ENCODE measurements at places on chromosomes 6 and 20. TPM values are rescaled to one million over a fixed set of nuclear protein-coding genes. Genes with fewer than 3 reads are reported as not detected.

The FUCA2 gene
- 62.2 TPM for total RNA-seq

The HLA-DMB gene
- total RNA-seq, result not detected

The OOEP gene
- total RNA-seq, result not detected

The KHDC1 gene
- 1.3 TPM for total RNA-seq

The RIMS4 gene
- total RNA-seq, result not detected

The PAX1 gene
- total RNA-seq, result not detected

The SLC32A1 gene
- not detected for total RNA-seq

The XKR7 gene
- not detected for total RNA-seq

The SLC22A2 gene
- not detected for total RNA-seq

The FBXO9 gene
- 54.4 TPM for total RNA-seq

The MLN gene
- not detected for total RNA-seq

The CALHM4 gene
- total RNA-seq, result not detected

The MYLK4 gene
- total RNA-seq, result 0.93 TPM

The FKBP1A gene
- 209 TPM for total RNA-seq

The CPXM1 gene
- total RNA-seq, result not detected

The ABHD16B gene
- total RNA-seq, result not detected

The TNNC2 gene
- total RNA-seq, result 0.79 TPM

The STXBP5 gene
- 38.5 TPM for total RNA-seq

The CST9L gene
- total RNA-seq, result not detected

The C20orf141 gene
- not detected for total RNA-seq

The CCND3 gene
- 52.5 TPM for total RNA-seq

The CRISP2 gene
- not detected for total RNA-seq

The ARFGEF3 gene
- 3.4 TPM for total RNA-seq

The LTA gene
- not detected for total RNA-seq

The RIPOR2 gene
- 4.9 TPM for total RNA-seq

The TRIM15 gene
- total RNA-seq, result 0.79 TPM

The TMEM244 gene
- total RNA-seq, result not detected

The ALDH5A1 gene
- total RNA-seq, result 1.7 TPM

The SYCP2L gene
- not detected for total RNA-seq

The MYMX gene
- total RNA-seq, result not detected

The ZNF217 gene
- 49.3 TPM for total RNA-seq

The HNF4A gene
- total RNA-seq, result 0.22 TPM

The OPRM1 gene
- total RNA-seq, result not detected

The UBD gene
- not detected for total RNA-seq

The BFSP1 gene
- 3.5 TPM for total RNA-seq

The ZNF341 gene
- total RNA-seq, result 2.5 TPM

The PNPLA1 gene
- not detected for total RNA-seq

The ATP9A gene
- 7.3 TPM for total RNA-seq

The FAM209B gene
- total RNA-seq, result not detected

The IL17A gene
- total RNA-seq, result not detected

The CNKSR3 gene
- 4.8 TPM for total RNA-seq

The C6orf141 gene
- 29.9 TPM for total RNA-seq

The ALDH8A1 gene
- total RNA-seq, result 2.0 TPM

The UBR2 gene
- 23.2 TPM for total RNA-seq

The PLA2G7 gene
- not detected for total RNA-seq

The KIAA0408 gene
- total RNA-seq, result not detected

The SLC17A3 gene
- total RNA-seq, result not detected

The CRYBG1 gene
- 36.5 TPM for total RNA-seq

The SMOC2 gene
- total RNA-seq, result not detected

The PHF3 gene
- 41.0 TPM for total RNA-seq

The PTGIS gene
- total RNA-seq, result not detected

The GJA10 gene
- total RNA-seq, result not detected

The RIMS1 gene
- not detected for total RNA-seq

The WFDC10B gene
- total RNA-seq, result not detected

The PI3 gene
- 2.8 TPM for total RNA-seq

Data from MCF 10A (cell line).